Fibroblast of lung (primary cell): ENCODE measurements at places on chromosomes 13 and 19. TPM values are rescaled to one million over a fixed set of nuclear protein-coding genes. Genes with fewer than 3 reads are reported as not detected.

DNA sequence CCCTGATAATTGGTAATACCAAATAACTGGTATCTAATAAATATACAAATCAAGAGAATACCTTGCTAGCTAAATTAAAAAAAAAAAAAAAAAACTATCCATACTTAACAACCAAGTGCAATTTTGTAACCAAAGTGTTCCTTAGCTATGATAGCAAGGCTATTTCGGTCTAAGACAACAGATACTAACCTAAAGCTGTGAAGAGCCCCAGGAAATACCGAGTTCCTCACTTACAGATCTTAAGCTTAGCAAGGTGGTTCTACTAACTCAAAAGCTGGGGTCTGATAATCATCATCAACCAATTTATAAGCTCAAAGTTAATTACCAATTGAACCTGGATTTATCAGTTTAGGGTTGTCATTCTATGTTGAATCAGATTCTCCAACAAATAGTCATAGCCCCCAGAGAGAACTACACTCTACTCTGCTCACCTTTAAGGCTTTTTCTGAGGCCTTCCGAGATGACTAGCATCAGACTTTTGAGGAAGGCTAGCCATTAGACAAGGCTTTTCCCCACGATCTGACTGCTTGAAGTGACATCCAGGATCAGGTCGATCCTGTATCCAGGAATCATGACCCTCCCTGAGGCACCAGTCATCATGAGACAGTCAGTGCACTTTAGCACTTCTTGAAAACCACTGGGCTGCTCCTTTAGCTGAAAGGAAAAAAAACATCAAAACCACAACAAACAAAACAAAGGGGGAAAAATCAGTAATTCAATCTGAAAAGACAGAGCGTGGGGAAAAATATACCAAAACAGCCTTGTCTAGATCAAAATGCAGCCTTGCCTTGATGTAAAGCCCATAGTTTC lies 31.9 kb downstream of the INTS6 start:
- no peak for DNase-seq

- DNase-seq: no peak
Measured at GRCh38 chr19:48685583-48685982, 10.2 kb upstream of the FUT2 start.

- DNase-seq: no peak
Measured at GRCh38 chr13:50549221-50549942, 294.1 kb downstream of the DLEU7 start.

GRCh38 chr13:93784191-93784590 lies 557.6 kb downstream of the GPC6 start:
- DNase-seq: no peak

DNA sequence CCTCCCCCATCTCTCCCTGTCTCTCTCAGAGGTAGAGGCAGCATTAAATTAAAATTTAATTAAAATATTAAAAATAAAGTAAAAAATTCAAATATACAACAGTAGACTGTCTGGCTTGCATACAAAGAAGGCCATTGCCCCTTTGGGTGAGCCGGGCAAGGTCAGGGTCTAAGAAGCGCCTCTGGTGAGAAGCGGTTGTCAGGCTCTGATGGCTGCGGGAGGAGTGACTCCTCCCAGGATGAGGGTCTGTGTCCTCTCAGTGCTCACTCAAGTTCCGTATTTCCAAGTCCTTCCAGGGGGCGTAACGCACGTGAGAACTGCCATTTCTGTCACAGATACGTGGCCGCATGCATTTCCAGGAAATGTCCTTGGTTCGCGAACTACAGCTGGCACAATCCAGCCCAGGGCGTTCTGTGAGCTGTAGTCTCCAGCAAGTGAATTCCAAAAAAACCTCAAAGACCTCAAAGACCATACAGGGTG lies 737 bp upstream of the ZNF181 start:
- no peak for DNase-seq

- DNase-seq: no peak
Measured at GRCh38 chr13:110801044-110801443, 87.5 kb downstream of the ING1 start.

- no peak for DNase-seq
Measured at GRCh38 chr13:90806892-90807291, 540.6 kb upstream of the MIR17HG start.

GRCh38 chr13:41148419-41149283 lies 16.0 kb upstream of the KBTBD6 start:
- no peak for DNase-seq

DNA sequence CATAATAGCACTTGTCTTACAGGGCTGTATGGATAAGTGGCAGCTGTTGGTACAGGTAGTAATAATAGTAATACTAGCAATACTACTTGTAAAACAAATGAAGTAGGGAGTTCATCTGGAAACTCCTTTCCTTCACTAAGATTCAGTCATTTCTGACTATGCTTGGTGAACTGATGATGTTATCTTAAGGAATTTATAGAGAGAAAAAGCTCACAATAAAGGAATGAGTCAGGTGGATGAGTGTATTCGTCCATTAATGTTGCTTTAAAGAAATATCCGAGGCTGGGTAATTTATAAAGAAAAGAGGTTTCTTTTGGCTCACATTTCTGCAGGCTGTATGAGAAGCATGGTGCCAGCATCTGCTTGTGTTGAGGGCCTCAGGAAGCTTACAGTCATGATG lies 477.3 kb downstream of the KLF12 start:
- DNase-seq: peak; percentile 57

DNA sequence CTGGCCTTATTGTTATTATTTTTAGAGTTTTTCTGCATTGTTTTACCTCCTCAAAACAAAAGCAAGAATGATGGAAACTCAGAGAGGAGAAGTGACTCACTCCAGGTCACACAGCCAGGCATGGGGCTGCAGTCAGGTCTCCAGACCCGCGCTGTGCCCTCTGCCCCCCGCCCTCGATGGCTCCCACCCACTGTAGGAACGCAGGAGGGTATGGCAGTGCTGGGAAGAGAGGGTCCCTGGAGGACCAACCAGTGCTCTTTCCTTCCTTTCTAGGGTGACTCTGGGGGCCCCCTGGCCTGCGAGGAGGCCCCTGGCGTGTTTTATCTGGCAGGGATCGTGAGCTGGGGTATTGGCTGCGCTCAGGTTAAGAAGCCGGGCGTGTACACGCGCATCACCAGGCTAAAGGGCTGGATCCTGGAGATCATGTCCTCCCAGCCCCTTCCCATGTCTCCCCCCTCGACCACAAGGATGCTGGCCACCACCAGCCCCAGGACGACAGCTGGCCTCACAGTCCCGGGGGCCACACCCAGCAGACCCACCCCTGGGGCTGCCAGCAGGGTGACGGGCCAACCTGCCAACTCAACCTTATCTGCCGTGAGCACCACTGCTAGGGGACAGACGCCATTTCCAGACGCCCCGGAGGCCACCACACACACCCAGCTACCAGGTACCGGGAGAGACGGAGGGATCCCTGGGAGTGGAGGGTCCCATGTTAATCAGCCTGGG lies 5.6 kb downstream of the TIMM13 start:
- DNase-seq: no peak

- DNase-seq: no peak
Measured at GRCh38 chr13:111893607-111894443, 173.1 kb upstream of the SOX1 start.

Gene TICAM1
- 2.1 and 4.1 TPM in 2 replicates for total RNA-seq

DNA sequence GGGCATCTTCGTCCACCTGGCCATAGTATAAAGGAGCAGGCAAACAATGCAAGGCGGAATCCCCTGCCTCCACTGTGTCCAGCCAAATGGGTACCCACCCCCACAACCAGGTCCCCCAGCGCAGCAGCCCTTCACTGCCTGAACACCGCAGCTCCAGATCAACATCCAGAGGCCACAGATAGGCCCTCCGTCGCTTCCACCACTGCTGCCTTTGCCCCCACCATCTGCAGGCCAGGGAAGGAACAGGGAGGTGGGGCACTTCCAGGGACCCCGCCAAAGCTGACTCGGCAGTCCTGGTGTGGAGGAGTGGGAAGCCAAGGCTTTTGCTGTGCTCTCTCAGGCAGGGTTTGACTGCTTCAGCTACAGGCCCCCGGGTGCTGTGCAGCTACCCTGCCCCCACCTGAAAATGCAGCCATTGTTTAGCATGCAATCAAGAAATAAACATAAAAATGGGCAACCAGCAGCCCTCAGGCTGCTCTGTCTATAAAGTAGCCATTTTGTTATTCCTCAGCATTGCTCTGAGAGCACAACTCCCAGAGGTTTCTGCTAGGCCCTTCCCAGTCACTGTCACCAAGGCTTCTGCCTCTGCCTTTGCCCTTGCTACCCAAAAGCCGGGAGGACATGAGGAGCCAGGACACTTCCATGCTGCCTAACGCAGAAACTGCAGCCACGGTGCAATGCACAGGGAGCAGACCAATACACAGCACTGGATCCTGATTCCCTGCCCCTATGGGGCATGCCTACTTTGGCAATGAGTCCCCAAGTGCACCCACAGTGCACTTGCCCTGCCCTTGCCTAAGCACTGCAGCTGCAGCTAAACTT lies 733.2 kb upstream of the KLHL1 start:
- DNase-seq: no peak

- DNase-seq: peak; percentile 47
Measured at GRCh38 chr13:103236213-103236612, 170.0 kb upstream of the SLC10A2 start.

DNA sequence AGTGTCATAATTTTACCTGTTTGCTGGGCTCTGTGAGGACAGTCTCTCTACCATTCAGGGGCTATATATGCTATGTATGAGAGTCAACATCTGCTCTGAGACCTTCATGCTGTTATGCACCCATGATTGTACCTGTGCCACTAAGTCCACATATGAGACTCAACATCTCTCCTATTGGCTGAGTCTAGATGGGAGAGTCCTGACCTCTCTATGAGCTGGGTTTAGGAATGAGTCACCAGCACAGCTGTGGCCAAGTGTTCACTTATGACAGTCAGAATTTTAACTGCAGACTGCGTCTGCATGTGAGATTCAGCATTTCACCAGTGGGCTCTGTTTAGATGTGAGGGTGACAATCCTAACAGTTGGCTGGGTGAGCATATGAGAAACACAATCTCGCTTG lies 49.5 kb downstream of the ZNF729 start:
- no peak for DNase-seq

Gene IGFL4
- not detected in 2 replicates for total RNA-seq

DNA sequence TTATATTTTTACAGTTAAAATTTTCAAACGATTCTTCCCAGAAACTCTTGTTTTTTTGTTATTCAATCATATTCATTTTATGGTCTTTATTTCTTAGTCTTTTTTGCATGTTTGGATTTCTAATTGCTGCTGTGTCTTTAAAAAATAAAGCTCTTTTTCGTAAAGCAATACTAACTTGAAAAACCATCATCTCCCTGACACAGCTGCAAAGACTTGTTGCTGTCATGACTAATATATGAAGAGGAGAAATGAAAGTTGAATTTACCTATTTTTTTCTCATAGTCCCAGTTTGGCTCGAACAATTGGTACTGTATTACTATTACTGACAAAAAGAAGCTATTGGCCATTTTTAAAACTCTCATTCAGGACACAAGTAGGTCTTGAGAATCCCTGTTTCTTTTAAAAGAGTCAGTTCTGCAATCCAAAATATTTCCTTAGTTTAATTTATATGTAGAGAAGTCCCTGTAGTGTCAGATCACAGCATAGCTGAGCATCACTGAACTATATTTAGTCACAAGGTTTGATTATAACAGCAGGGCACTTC lies 12.1 kb upstream of the SPART start:
- DNase-seq: no peak

Gene RPS5
- 2,126 and 2,800 TPM in 2 replicates for total RNA-seq

- DNase-seq: no peak
Measured at GRCh38 chr13:51589793-51590192, 5.5 kb downstream of the WDFY2 start.

Gene GJA3
- 0.26 and 0.33 TPM in 2 replicates for total RNA-seq

- DNase-seq: no peak
Measured at GRCh38 chr13:43333176-43333575, 309.8 kb downstream of the DNAJC15 start.

Gene TSEN34
- total RNA-seq: 57.8 and 61.6 TPM in 2 replicates

GRCh38 chr13:98889419-98890085 lies 88.3 kb downstream of the DOCK9 start:
- no peak for DNase-seq

DNA sequence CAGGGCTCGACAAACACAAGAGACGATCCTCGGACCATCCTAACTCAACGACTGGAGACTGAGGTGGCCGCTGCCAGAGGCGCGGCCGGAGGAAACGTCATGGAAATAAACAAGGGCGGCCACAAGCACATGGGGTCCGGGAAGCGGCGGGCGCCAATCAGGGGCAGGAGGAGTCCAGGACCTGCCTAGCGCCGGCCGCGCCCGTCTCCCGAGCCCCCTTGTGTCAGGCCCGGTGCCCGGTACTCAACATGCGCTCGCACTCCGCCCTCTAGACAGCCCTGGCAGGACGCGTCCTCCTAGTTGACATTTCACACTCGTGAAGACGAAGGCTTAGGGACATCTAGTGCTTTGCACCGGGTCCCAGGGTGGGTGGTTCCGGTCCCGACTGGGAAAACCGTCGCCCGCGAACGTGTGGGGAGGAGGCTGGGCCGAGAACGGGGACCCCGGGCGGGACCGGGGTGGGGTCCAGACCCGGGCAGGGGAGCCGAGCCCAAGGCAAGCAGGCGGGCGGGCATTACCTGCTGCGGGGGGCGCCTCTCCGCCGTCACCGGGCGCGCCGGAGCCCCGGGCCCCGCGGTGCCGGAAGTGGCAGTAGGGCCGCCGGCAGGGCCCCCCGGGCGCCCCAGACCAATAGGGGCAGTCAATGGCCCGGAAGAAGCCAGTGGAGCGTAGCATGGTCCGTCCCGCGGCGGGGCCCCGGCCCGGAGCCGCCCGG lies 442 bp downstream of the REXO1 start:
- DNase-seq: peak; percentile 37
